ENCODE measurements at places on chromosomes 4 and X. TPM values are rescaled to one million over a fixed set of nuclear protein-coding genes. Genes with fewer than 3 reads are reported as not detected.

OPHN1 gene
- 0.09 TPM for total RNA-seq

RBM10 gene
- 61.2 TPM for total RNA-seq

CABS1 gene
- total RNA-seq = not detected

- H3K4me3 ChIP-seq = no peak overlapping the region
- DNase-seq = no peak
- no peaks in the 10 kb centered on the region for H3K27me3 ChIP-seq
Measured at GRCh38 chr4:98630737-98631454, 27.5 kb downstream of the TSPAN5 start.
